ENCODE measurements at places on chromosomes 11 and 22.

- no peak for DNase-seq
Observed at GRCh38 chr11:100031973-100032372, 655.1 kb upstream of the ARHGAP42 start.

DNA sequence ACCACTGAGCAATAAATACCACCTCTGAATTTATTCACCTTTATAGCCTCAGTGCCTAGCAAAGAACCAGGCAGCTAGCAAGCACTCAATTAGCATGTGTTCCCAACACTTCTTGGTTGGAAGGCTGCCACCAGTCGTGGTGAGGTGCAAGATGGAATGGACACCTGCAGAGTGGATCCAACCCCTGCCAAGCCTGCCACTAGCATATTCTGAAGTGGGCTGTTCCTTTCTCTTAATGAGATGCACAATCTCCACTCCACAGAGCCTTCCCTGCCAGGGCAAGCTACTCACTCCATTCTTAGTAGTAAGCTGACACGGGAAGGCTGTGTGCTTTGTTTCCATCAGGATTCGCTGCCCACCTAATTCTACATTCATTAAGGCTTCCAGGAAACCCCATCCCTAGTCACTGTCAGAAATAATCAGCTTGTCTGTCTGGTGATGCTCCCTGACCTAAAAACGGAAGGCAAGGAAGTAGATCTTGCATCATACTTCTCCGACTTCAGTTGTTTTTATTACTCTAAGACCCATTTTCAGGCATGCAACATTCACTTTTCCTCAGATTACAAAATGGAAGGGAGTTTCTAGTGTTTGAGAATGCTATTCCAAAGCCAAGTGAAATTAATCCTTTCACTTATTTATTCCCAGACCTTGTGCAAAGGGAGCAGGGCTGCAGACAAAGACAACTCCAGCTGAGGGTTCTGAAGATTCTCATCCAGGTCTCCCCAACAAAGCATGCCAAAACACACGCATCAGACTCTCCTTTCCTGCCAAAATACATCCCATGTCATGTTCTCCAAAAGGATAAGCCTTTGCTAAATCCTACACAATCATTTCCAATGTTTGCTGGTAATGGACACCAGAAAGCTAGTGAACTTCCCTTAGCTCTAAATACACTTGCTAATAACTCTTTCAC is 128.0 kb downstream of the TENM4 start:
- peak; percentile 97 for DNase-seq

GRCh38 chr11:100851147-100851546 is 164.1 kb downstream of the ARHGAP42 start:
- no peak for DNase-seq

DNA sequence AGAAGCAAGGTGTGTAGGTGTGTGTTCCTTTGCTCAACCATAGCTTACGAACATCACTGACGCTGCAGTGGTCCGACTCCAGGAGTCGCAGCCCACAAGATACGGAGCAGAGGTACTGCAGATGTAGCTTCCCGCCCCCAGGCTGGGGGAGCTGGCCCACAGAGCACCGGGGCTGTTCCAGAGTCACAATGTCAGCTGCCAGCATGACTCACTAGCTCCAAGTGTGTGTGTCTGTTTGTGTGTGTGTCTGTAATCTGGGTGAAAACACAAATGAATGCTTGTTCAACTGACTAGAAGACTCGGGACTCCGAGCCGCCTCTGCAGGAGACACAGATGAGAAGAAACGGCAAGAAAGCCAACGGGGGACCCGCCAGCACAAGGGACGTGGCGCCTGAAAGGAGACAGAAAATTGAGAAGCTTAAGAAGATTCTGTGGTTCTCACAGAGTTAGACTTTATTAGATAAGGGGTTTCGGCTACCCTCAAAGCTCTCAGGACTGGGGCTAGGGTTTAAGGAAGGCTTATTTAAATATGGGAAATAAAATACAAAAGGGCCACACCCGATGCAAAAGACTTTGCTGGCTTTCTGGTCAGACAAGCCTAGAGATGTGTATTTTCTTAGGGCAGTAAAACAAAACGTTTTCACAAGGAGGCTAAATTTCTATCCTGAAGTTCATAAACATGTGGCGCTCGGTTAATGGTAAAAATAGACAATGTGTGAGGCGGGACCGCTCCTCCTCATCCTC is 10.7 kb downstream of the VSIG10L2 start:
- DNase-seq: no peak

GRCh38 chr11:69674267-69674885 is 777 bp downstream of the LTO1 start:
- no peak for DNase-seq

All from NCI-H2029 treated with DMSO at 0.1 percent for 48 hours (cell line).